ENCODE measurements at places on chromosomes 16 and 17.

GRCh38 chr17:76714822-76715495, 4.2 kb upstream of the MXRA7 start:
- DNase-seq = no peak

DNA sequence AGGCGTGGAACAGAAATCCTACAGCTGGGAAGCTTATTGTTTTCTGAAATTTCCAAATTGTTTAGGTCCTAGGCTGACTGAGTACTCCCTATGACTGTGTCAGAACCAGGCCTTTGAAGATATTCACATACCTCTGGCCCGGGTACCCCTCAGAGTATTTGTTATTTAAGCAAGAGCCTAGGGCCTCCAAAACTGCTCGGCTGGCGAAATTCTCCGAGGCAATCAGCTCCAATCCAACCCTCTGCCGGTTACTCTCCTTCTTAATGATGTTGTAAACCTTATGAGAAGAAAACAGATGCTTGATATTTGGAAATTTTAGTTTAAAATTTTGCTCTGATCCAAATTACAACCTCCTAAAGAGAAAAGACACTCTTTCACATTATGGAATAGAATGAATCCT, 9.8 kb downstream of the SHMT1 start:
- no peak for DNase-seq

DNA sequence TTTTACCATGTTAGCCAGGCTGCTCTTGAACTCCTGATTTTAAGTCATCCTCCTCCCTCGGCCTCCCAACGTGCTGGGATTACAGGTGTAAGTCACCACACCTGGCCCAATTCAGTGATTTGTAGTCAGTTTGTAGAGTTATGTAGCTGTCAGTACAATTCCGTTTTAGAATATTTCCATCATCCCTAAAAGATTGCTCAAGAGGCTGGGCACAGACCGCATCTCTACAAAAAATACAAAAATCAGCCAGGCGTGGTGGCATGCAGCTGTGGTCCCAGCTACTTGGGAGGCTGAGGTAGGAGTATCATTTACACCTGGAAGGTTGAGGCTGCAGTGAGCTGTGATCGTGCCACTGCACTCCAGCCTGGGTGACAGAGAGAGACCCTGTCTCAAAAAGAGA, 20.6 kb downstream of the RGS11 start:
- DNase-seq = no peak

- DNase-seq = no peak
Observed at GRCh38 chr17:7354262-7354843, 603 bp upstream of the TMEM95 start.

- DNase-seq = no peak
Observed at GRCh38 chr17:2782055-2782454, 14.2 kb upstream of the RAP1GAP2 start.

DNA sequence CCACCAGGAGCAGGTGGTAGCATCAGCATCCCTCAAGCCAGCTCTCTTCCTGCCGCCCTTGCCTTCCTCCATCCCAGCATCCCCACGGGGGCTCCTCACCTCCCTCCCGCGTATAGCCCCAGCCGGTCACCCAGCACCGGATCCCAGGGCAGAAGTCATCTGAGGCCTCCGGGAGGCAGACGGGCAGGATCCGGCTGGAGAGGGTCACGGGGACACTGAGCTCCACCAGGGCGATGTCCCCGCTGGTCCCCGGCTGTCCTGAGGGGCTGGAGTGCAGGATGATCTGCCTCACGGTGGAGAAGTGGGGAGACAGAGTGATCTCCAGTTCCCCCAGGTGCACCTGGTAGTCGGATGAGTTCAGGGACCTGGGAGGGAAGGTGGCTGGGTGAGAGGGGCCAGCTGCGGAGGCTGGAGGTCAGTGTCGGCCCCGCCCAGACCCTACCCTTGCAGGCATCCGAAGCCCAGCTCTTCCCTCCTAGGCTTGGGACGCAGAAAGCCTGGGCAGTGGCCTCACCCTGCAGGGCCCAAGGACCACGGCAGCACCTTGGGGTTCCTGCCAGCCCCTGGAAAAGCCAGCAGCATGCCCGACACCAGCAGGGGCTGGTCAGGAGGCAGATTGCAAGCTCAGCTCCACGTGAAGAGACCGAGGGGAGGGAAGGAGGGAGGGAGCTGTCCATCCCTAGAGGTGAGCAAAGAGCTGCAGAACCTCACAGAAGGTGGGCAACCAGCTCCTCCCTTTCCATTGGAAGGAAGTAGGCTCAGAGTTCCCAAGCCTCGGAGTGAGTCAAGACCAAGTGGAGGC, 2.3 kb downstream of the TPSG1 start:
- no peak for DNase-seq

GRCh38 chr16:19184823-19185509, 16.9 kb downstream of the SYT17 start:
- DNase-seq = no peak

DNA sequence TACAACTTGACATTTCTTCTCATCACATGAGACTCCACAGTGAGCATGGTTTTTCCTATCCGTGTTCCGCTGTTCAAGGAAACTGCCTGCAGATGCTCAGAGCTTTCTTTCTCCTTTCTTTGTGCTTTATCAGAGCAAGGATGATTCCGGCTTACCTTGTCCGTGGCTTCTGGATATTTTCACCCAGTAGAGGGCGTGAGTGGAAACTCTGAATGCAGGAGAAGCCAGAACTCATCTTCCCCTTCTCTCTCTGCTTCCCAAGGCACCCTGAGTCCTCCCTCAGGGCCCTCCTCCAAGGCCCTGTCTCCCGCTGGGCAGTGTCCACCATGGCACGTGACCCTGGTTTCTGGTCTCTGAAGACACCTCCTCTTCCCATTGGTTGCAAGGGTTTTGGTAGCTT, 721.1 kb upstream of the RBFOX1 start:
- DNase-seq = no peak

DNA sequence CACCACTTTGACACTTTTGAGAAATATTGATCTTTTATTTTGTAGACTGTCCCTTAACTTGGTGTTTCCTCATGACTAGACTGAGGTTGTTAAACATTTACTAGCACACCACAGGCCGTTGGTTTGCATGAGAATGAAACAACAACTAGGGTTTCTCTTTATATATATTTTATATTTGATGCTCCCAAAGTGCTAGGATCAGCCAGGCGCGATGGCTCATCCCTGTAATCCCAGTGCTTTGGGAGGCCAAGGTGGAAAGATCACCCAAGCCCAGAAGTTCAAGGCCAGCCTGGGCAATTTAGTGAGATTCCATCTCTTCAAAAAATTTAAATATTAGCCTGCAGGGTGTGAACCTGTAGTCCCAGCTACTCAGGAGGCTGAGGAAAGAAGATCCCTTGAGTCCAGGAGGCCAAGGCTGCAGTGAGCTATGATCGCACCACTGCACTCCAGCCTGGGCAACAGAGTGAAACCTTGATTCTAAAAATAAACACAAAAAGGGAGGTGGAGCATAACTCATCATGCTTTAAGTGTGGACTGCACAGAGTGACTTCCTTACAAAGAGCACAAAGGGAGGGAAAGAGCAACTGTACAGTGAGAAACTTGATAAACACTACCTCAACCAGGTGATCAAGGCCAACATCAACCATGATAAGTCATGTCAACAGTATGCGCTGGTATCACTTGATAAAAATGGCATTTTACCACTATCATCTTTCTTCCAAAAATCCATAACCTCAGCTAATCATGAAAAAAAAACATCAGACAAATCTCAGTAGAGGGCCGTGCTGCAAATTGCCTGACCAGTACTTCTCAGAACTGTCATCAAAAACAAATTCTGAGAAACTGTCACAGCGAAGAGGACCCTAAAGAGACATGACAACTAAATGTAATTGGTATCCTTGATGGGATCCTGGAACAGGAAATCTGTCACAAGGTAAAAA, 72.8 kb upstream of the ATF7IP2 start:
- no peak for DNase-seq

GRCh38 chr16:86852135-86852534, 273.8 kb downstream of the FOXL1 start:
- DNase-seq = no peak

DNA sequence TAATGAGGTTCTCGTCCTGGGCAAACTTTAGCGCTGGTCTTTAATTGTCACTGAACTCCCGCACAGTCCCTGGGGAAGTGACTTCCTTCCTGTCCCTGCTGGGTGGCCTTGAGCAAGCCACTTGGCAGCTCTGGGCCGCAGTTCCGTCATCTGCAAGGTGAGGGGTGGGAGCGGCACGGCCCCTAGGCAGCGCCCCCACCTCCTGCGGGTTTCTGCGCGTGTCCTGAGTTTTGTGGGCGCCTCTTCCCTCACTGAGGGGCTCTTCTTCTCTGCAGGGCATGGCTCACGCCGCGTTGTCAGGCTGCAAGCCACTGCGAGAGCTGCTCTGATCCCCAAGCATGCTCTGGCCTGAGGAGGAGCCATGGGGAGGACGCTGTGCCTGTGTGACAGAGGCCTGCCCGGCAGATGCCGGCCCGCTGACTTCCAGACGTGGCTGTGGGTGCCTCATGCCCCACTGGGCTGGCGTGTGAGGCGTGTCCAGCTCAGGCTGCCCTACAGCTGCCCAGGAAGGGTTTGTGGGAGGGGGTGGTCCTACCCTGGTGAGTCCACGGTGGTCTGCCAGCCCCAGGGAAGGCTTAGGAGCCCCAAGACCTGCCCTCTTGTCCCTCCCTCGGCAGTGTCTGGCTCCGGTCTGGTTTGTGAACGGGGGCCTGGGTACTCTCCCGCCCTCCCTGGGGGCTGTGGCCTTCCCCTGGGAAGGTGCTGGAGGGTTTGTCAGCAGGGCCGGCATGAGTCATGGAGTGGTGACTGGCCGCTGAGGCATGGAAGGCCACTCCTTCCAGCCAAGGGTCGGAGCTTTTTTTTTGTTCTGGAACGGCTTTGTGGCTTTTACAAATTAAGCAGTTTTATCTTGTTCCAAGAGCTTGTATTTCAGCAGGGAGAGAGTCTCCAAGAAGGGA, 182.0 kb downstream of the SEC14L1 start:
- peak; percentile 94 for DNase-seq

DNA sequence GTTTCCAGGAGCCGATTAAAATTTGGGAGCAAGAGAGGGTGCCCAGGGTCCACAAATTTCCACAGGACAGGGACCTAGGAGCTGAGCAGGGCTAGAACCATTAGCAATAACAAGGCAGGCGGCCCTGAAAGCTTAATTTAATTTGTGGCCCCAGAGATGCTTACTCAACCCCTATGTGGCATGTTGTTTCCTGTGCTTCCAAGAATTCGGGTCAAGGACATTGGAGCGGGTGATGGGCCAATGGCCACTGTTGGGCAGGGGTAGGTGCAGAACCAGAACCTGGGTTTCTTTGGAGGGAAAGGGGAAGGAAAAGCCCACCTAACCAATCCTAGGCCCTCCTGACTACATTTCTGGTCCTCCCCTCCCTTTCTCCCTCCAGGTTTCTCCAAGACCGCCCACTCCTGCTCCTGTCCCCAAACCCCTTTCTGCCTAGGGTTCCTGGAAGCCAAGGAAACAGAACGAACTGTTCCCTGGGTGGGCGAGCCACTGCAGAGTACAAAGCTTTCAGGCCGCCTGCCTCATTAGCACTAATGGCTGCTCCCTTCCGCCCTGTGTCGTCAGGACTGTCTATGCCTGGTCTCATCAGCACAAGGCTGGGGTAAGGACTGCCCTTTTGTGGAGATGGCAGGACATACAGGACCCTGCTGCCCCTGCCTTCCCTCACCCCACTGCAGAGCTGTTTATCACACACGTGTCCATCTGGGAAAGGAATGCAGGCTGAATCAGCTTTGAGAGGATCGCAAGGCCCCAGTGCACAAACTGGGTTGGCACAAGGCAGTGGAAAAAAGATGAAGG, 581 bp upstream of the AGRP start:
- DNase-seq = no peak

DNA sequence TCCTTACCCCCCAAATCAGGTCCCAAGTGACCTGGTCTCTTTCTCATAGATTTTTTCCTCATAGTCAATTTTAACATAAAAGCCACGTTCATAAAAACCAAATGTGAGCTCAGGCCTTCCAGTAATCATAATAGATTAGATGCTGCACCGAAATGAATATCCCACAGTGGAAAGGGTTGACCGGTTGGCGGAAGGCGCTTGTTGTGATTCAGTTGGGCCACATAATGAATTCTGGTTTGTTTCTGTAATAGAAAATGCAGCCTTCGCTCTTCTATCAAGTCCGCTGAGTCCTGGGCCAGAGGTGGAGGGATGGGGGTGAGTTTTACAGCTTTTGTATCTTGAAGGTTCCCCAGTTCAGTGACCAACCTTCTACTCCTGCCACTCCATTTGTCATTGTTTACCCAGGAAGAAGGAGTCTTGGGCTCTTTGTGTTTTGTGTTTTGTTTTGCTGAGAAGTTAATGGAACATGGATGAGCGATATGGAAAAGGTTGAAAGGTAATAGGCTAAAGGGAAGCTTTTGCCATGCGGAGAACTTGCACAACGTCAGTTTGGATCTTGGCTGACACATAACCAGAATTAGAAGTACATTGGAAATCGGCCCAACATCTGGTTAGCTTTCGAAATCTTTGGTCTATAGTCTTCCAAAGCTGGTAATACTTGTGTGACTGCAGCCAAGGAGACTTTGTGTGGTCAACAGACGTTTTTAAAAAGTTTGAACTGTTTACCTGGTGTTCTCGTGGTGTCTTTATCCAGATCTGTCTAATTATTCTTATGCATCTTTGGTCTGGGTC, 89.5 kb downstream of the CLEC16A start:
- DNase-seq = peak; percentile 24

- DNase-seq = no peak
Observed at GRCh38 chr17:32801193-32801592, 75.7 kb downstream of the MYO1D start.

GRCh38 chr17:28533091-28533807, 19.2 kb downstream of the UNC119 start:
- no peak for DNase-seq

- DNase-seq = no peak
Observed at GRCh38 chr16:89145406-89146161, 26.0 kb upstream of the CDH15 start.

- DNase-seq = no peak
Observed at GRCh38 chr16:72530434-72530833, 358.5 kb upstream of the PMFBP1 start.

GRCh38 chr16:15907863-15908478, 19.6 kb upstream of the CEP20 start:
- DNase-seq = no peak

DNA sequence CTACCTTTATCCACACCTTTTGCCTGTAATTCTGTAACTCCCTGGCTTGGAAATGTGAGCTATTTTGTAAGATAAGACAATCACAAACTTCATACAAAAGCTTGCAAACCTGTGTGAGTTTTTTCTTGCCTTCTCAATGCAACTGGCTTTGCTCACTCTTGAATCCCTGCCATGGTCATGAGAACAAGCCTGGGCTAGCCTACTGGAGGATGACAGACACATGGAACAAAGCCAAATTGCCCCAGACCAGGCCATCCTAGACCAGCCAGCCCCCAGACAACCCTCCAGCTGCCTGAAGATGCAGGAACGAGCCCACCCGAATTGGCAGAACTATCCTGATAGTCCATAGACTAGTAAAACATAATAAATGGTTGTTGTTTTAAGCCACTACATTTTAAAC, 466.6 kb upstream of the ERCC4 start:
- no peak for DNase-seq

- no peak for DNase-seq
Observed at GRCh38 chr17:66704858-66705520, 129.9 kb upstream of the CACNG5 start.

All from non-pigmented ciliary epithelial cell (primary cell).